MCF 10A (cell line): ENCODE measurements at places on chromosomes 6 and 20. TPM values are rescaled to one million over a fixed set of nuclear protein-coding genes. Genes with fewer than 3 reads are reported as not detected.

SLX4IP gene
- 11.2 and 12.9 TPM in 2 replicates for total RNA-seq

CD93 gene
- not detected in 2 replicates for total RNA-seq

DNA sequence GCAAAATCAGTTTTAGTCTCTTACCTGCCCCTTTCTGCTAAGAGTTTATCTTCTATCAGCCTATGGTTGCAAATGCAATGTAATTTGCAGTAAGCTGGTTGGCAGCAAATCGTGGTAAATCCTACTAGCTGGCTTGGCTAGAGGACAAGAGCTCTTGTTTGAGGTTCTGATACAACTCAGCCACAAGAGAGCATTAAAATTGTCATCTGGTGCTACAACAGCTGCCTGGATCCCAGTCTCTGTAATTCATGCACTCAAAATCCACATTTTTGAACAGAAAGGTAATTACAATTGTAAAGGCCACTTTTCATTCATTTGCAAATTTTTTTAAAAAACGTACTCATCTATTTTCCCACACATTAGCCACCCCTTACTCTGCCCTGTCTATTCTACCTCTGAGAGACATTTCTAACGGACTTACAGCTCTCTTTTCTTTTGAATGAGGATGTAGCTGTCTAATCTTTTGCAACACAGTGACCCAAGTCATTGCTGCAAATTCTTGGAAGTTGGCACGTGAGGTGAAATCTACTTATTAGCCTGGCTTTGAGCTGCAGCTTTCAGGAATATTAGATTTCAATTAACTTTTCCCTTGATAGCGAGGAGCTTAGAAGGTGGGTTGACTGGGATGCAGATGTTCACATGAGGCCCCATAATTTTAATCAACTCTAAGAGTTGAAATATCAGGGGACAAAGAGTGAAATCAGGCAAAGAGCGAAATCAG, 54.0 kb upstream of the FAM184A start:
- no peaks in the 10 kb centered on the region for H3K36me3 ChIP-seq
- H3K4me1 ChIP-seq = peaks cover 21% of the 10 kb centered on the region
- no peak for DNase-seq
- H3K27me3 ChIP-seq = no peaks in the 10 kb centered on the region

DNA sequence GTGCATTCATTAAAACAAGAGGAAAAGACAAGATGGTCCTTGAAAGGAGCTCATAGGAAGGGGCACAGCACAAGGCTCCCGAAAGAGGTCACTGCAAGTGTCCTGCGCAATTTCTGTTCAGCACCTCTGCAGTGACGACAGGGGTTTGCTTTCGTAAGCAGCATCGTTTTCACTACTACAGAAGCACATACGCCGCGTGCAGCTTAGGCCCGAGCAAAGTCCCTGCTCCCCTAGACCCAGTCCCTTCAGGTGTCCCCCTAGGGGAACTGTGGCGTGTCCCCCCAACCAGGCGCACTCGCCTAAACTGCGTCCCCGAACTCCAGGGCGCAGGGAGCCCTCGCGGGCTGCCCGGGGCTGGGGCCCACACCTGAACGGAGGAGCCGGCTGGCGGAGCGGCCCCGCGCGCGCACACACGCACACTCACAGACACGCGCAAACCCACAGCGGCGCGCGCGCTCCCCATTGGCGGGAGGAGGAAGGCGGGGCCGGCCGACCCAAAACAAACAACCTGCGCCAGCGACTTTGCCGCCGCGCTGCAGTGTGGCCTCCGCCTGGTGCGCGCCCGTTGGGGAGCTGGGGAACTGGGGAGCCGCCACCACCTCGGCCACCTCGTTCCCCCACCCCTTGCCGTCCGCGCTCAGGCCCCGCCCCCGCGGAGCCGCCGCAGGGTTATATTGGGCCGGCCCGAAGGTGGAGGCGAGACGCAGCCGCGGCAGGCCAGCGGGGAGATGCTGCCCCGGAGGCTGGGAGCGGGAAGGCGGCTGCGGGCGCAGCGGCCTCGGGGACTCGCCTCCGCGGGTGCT, at the start of gene FOXQ1:
FOXQ1 (plus strand) TSS at position 699 of the 803 bp plus-strand sequence. CDS start 607 bp downstream, outside the sequence.
- H3K27me3 ChIP-seq = no peaks in the 10 kb centered on the region
- peak within 1 kb of the TSS; percentile 77 for H3K4me3 ChIP-seq
- H3K27ac ChIP-seq = peak within 1 kb of the TSS; percentile 70

DNA sequence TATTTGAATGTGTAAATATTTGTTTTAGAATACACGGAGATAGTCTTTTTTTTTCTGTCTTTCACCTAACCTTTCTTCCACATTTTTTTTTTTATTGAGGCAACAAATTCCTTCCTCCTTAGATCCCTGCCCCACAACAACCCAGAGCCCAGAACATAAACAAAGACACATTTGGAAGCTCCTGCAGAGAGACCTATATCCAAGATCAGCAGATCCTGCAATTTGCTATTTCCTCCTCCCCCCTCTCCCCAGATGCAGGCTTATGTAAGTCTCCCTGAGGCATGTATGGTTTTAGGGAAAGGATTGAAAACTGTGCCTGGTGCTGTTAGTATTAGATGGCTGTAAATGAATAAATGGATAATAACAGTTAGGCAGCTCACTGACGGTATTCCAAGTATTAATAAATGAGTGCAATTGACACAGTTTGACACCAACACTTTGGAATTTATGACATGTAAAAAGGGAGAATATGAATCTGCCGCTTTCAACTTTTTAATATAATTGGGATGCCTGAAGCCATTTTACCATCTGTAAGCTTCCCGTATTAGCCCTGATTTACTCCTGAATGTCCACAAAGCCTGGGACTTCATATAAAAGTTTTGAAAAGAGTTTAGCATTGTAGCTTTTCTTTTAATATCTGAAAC, 608.3 kb upstream of the CITED2 start:
- H3K4me1 ChIP-seq = peaks cover 60% of the 10 kb centered on the region
- peak; percentile 34 for DNase-seq
- no peaks in the 10 kb centered on the region for H3K27me3 ChIP-seq

DNA sequence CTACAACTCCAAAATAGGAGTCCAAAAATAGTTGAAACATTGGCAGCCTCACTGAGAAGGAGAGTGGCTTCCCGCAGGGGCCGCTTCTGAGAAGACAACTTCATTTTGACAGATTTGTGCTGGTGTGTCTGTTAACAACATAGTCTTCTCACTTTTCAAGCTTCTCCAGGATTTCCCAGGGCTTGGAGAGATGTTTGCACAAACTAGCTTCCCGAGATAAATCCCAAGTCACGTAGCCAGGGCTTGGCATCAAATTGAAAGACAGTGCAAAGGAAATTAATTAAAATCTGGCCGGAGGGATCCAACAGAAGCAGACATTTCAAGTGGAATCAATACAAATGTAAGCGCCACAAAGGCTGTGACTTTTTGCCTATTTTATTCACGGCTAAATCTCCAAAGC, 630.2 kb downstream of the DHX35 start:
- no peak overlapping the region for H3K27ac ChIP-seq
- H3K4me1 ChIP-seq = no peaks in the 10 kb centered on the region
